ENCODE measurements at places on chromosomes 13 and 19.

GRCh38 chr19:9018163-9018875 lies 8.1 kb upstream of the MUC16 start:
- DNase-seq, result no peak

- DNase-seq, result no peak
These were observed 68.4 kb upstream of the ANKRD10 start for GRCh38 chr13:110983241-110983640.

- no peak for DNase-seq
These were observed 2.4 kb downstream of the MARK4 start for GRCh38 chr19:45253396-45254027.

DNA sequence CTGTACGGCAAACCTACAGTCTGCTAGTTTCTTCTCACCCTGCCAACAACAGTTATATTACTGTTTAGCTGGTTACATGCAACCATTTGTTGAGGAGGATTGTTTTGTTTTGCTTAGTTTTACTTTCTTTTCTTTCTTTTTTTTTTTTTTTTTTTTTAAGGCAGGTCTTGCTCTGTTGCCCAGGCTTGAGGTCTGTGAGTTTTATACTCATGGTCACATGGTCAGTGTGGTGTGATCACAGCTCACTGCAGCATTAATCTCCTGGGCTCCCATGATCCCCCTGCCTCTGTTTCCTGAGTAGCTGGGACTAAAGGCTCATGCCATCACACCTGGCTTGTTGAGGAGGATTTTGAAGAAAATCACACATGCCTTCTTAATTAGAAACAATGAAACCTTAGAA lies 505.6 kb downstream of the GPC5 start:
- no peak for DNase-seq

DNA sequence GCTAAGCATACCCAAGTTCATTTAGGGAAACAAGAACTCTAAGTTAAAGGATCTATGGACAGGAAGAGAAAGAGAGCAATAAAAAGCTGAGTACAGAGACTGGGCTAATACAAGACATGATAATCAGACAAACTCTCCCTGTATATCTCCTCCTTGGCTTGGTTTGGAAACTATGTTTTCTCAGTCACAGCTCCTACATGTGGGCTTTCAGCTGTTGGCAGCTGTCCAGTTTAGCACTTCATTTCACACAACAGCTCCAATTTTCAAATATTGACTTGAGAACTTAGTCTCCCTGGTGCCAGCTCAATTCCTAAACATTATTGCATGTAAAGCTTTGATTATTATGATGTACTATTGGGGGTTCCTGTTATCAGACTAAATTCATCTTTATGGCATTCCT lies 222.8 kb upstream of the OBI1 start:
- no peak for DNase-seq

DNA sequence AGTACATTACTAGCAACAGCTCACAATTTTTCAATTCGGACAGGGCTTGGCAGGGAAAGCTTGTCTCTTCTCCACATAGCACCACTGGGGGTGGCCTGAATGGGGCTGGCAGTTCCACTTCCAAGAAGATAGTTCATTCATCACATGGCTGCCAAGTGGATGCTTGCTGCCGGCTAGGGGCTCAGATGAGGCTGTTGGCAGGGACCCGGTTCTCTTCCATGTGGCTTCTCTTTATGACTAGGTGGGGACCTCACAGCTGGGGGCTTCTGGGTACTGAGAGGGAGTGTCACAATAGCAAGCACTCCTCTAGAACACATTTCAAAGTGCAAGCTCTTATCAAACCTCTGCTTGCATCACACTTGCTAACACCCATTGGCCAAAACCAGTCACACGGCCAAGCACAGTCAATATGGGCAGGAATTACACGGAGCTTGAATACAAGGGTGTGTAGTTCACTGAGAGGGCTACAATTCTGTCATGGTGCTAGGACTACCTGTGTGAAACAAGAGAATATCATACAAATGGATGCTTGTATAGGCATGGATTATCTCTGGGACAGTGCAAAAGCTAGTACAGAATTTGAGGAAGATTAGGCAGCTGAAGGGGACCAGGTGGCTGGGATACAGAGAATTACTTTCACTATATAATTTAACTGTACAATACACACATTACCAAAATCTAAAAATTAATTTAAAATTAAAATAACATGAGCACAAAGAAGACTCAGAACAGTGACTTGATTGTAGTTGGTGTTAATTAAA lies 32.3 kb downstream of the ATP7B start:
- no peak for DNase-seq

GRCh38 chr13:30338952-30339351 lies 31.6 kb upstream of the KATNAL1 start:
- DNase-seq, result no peak

DNA sequence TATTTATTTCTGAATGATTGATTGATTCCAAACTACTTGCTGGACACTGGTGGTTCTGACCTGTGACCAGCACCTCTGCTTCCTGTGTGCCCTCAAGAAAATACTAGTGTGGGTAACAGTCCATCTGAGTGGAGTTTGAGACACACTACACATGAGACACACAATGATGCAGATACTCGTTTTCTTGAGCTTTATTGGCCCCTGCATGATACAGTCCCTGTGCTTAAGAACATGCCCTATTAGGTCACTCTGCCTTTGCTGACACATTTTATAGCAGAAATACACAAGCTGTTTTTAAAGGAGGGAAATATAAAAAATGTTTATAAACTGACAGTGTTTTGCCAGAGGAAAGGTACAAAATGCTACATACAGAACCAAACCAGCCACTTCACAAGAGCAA lies 126.9 kb downstream of the STK24 start:
- DNase-seq, result no peak

DNA sequence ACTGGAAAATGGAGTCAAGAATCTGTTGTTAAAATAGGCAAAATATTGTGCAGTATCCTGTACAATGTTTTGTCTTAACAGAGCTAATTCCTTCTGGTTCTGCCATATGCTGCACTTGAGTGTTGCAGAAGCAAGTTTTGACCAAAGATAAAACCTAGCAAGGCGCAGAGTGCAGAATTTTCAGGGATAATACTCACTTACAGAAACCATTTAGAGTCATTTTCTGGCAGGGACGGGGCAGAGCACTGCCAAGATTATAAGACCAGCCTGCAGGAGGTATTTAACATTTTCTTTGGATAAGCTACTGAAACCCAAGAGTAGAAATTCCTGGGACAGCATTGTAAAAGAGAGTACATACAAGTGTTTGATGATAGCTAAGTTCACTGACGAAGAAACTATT lies 159.5 kb upstream of the EDNRB start:
- DNase-seq, result no peak

- DNase-seq, result peak; percentile 34
These were observed 51.9 kb downstream of the DNM2 start for GRCh38 chr19:10769533-10770491.

DNA sequence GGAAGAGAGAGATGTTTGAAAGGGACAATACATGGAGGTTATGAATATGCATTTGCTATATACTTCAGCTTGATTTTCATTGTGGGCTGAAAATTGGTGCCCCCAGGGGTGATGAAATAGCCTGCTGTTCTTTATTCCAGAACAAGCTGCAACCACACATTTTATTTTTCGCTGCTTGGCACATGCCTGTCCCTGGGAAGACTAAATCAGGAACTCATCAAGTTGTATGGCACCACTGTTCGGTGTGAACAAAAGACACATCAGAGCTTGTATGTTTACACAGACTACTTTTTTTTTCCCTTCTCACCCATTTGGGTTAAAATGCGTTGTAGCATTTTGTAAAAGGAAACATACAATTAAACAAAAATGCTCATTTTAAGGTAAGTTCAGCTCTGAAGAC lies 230.7 kb downstream of the NALCN start:
- no peak for DNase-seq

GRCh38 chr13:59681636-59682311 lies 482.0 kb downstream of the DIAPH3 start:
- DNase-seq, result peak; percentile 44

DNA sequence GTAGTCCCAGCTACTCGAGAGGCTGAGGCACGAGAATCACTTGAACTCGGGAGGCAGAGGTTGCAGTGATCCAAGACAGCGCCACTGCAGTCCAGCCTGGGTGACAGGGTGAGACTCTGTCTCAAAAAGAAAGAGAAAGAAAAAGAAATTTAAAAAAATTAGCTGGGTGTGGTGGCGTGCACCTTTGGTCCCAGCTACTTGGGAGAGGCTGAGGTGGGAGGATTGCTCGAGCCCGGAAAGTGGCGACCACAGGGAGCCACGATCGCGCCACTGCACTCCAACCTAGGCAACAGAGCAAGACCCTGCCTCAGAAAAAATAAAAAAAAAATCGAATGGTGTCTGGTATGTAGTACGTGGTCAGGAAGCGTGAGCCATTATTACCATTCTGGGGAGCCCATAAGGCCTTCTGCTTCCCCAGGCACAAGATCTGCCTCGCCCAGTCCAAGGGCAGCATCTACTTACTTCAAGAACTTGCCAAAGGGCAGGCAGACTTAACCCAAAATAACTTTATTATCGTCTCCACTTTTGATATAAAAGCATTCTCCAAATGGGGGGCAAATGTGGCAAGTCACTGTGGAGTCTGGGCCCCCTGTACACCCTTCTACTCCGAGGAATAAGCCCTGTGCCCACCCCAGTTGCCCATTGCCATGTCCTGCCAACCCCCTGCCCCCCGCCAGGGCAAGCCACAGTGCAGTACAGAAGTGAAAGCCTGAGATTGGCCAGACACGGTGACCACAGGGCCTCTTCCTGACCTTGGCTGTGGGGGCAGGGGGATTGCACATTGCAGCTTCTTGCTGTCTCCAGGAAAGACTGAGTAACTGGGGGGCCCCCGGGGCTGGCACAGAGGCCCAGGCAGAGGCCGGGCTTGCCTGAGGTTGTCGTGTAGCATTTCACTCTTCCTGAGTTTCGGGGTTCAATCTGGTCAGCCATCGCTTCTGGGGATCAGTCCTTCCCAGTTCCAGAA lies 12.6 kb downstream of the CCL25 start:
- no peak for DNase-seq

GRCh38 chr13:79913141-79913827 lies 427.6 kb downstream of the SPRY2 start:
- no peak for DNase-seq

DNA sequence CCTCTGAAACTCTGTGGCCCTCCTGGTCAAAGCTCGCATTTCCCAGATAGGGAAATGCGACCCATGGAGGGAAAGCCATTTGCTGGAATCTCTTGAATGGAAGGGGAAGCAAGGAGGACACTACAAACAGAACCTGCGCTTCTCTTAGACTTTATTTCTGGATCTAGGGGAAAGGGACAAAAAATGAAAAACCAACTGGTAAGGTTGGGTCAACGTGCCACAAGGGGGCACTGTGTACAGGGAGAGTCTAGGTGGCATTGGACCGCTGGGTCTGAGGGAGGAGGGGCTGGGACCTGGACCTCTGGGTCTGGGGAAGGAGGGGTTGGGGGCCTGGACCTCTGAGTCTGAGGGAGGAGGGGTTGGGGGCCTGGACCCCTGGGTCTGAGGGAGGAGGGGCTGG lies 5.0 kb downstream of the KLK4 start:
- no peak for DNase-seq

GRCh38 chr13:100881291-100881864 lies 206.8 kb upstream of the TMTC4 start:
- DNase-seq, result peak; percentile 65

DNA sequence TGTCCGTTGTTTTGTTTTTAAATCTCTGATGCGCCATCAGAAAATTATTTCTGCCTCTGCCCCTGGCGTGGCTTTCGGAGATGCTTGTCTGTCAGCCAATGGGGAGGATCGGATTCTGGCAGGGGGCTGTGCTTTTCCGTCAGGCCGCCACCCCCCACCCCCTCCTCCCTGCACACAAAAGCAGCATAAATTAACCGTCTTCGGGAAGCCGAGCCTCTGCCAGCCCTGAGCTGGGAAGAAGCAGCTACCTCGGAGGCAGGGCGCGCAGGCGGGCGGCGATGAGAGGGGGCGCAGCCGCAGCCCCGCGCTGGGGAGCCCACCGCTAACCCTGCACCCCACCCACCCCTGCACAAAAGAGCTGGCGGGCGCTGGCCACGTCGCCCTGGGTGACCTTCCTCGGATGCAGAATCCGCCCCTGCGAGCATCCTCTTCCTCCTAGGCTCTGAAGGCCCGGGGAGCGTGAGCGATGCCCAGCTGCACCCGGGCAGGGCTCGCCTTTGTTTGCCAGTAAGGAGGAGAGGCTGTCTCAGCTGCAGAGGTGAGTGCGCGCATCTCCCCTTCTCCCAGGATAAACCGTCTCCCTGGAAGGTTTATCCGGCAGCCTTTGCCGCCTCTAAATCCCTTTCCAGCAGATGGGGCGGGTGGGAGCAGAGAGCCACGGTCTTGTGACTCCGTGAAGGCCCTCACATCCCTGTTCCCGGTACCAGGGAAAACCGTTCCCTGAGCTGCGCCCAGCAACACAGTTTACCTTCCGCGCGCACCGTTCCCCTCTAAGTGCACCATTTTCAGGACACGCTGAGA lies at the start of gene ATCAY:
ATCAY (plus strand) TSS at position 215 of the 801 bp plus-strand sequence. CDS start 5,083 bp downstream, outside the sequence.
- DNase-seq, result no peak

All from fibroblast of upper back skin (primary cell).